Cardiac ventricle fibroblast (primary cell): ENCODE measurements at places on chromosomes 7 and 10. TPM values are rescaled to one million over a fixed set of nuclear protein-coding genes. Genes with fewer than 3 reads are reported as not detected.

Gene FKBP14
- 23.2 and 28.3 TPM in 2 replicates for total RNA-seq

Gene MSMB
- not detected in 2 replicates for total RNA-seq

Gene UCN3
- total RNA-seq, result not detected in 2 replicates

Gene OGDHL
- total RNA-seq, result 0.25 TPM in 1 of 2 replicates, not detected in the other

Gene PDK4
- total RNA-seq, result 103 and 128 TPM in 2 replicates

Gene INSYN2A
- under 0.01 TPM in 1 of 2 replicates, not detected in the other for total RNA-seq

Gene STEAP4
- 31.6 and 40.5 TPM in 2 replicates for total RNA-seq

Gene TMEM213
- total RNA-seq, result not detected in 2 replicates

Gene GRM3
- not detected in 2 replicates for total RNA-seq

Gene CD36
- 38.1 and 60.9 TPM in 2 replicates for total RNA-seq

Gene NANOS1
- total RNA-seq, result 1.7 and 2.0 TPM in 2 replicates

Gene AKR1C8
- total RNA-seq, result not detected in 2 replicates
